CD4-positive, alpha-beta T cell treated with Interferon alpha-2 for 1 hour (primary cell): ENCODE measurements at places on chromosomes 7 and 10.

DNA sequence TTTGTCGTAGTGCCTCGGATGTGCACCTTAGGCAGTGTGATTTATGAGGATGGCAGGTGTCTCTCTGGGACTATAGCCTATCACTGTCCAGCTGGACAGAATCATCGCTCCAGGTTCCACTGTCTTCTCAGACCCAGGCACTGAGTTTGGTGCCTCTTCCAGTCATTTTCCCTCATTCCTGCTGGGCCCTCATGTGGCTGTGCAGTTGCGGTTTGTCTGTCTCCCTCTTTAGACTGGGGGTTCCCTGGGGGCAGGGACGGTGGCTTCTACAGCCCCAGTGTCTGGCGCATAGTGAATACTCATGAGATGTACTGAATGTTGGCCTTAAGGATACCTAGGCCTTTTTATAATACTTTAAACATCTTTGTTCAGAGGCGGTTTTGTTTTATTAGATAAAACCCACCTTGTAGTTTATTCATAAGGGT lies 28.9 kb downstream of the CCM2 start:
- no peak for DNase-seq

DNA sequence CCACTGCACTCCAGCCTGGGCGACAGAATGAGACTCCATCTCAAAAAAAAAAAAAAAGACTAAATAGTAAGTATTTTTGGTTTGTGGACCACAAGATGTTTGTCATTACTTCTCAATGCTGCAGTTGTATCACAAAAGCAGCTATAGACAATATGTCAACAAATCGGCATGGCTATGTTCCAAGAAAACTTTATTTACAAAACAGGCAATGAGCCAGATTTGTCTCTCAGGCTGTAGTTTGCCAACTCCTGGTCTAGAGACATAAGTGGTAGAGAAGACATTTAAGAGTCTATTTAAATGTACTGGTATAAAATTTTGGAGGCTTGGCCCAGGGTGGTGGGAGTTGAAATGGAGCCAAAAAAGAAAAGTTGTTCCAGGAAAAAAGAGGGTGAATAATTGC lies 185.8 kb downstream of the SORCS1 start:
- DNase-seq, result no peak

DNA sequence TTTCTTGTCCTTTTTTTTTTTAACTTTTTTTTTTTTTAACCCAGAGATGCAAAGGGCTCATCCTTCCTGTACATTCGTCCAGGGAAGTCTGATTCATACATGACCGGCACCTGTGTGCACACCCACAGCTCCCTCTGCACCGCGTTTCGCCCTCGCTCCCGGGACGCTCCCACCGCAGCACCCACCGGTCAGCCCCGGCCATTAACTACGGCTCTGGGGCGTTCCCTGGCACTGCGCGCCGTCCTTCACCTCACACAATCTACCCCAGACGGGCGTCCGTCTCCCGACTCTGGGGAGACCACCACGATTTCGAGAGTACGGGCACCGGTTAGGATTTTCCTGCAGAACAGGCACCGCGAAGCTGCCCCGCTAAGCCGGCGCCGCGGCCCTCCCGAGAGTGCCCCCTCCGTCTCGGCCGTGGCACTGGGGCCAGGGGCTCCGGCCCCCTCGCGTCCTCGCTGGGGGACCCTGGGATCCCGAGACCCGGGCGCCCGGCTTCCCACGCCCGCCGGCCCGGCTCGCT lies 452 bp downstream of the ATE1 start:
- peak; percentile 27 for DNase-seq

- no peak for DNase-seq
These were observed 2.8 kb downstream of the DUSP5 start for GRCh38 chr10:110500515-110500905.

- DNase-seq, result no peak
These were observed 1.8 kb upstream of the DDX50 start for GRCh38 chr10:68899186-68899745.

DNA sequence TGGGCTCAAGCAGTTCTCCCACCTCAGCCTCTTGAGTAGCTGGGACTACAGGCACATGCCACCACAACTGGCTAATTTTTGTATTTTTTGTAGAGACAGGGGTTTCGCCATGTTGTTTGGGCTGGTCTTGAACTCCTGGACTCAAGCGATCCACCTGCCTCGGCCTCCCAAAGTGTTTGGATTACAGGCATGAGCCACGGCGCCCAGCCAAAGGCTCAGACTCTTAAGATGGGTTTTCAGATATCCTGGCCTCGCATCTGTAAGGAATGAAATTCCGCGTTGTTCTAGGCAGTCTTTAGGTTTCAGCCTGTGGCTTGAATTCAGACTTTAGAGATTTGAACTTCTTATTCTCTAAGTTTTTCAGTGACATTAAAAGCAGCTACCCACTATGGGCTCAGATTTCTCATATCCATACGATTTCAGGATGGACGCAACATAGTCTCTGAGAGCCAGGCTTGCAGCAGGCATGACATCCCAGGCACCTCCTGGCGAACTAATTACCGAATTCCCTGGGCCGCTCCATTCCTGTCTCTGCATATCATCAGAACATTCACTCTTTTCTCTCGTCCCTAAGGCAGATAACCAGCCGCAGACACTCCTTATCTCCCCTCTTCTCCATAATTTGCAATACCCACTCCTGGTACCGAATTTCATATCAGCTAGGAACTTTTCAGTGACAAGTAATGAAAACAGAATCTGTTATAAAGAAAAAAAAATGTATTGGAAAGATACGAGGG lies 29.7 kb downstream of the IL15RA start:
- DNase-seq, result no peak

- no peak for DNase-seq
These were observed 765 bp downstream of the WBP1L start for GRCh38 chr10:102744374-102745051.

DNA sequence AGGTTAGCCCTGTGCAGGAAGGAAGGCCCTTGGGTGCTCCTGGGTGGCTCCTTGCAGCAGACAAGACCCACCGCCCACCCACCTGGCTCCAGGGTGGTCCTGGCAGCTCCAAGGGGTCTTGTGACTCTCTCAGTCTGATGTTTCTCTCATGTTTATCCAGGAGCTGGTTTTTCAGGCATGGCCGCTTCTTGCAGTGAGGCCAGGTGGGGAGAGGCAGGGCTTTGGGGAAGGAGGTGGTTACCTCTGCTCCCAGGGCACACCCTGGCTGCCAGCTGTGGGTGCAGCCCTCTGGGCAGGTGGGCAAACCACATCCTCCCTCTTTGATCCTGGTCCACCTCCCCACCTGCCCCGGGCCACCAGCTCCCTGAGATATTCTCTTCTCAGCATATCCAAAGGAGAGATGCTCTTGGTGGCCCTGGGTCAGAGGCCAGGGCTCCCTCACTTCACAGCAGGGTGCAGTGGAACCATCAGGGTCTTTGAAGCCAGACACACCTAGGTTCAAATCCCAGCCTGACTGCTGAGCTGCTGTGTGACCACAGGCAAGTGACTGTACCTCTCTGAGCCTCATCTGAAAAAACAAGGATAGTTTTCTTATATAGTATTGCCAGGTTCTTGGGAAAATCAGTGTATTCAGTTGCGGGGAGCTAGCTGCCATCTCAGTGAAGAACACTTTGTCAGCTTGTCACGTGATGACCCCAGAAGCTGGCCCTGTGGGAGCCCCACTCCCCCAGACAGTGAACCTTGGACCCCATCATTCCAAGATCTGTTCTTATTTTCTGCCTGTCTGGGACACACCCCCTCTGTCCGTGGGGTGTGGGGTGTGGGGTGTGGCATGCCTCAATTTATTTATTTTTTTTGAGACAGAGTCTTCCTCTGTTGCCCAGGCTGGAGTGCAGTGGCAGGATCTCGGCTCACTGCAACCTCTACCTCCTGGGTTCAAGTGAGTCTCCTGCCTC lies 11.5 kb downstream of the GTF2IRD1 start:
- no peak for DNase-seq

- no peak for DNase-seq
These were observed 151.6 kb downstream of the KIAA1217 start for GRCh38 chr10:24360282-24361127.

GRCh38 chr7:35749556-35749955 lies 51.3 kb upstream of the SEPTIN7 start:
- DNase-seq, result no peak

- no peak for DNase-seq
These were observed 6.8 kb upstream of the EFCAB10 start for GRCh38 chr7:105587909-105588635.

- DNase-seq, result no peak
These were observed 76.5 kb upstream of the ITPRID1 start for GRCh38 chr7:31437250-31437865.

DNA sequence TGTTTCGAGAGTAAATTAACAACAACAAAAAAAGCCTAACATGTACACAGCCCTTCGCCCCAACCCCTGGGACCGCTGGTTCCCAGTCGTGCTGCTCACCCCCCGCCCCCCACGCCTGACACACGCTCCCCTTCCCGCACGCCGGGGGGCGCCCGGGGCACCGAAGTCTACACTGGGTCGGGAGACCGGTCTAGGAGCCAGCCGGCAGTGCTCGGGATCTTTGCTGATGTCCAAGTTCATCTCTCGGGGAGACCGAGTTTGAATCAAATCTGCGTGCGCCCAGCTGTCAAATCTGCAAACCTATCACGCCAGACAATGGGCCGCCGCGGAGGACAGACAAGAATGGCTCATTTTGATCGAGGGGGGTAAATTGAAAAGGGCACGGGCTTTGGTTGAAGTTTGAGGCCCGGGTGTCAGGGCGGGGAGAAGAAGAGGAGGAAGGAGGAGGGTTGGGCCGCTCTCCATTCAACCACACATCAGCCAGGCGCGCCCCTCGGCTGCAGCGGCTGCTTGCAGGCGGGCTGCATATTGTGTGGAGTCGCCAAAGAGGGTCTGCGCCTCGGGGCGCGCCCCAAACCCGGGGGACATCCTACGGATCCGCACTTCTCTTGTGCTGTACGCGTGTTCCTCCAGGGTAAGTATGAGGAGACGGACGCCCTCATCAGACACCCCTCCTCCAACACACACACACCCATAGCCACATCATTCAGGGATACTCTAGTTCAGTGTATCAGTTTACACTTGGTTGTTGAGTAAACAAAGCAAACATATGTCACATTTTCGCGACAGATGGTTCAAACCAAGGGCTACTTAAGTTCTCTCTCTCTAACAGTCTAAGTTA lies 1.3 kb upstream of the GFRA1 start:
- DNase-seq, result no peak

- no peak for DNase-seq
These were observed 245.5 kb downstream of the FOXP2 start for GRCh38 chr7:114660126-114660486.

DNA sequence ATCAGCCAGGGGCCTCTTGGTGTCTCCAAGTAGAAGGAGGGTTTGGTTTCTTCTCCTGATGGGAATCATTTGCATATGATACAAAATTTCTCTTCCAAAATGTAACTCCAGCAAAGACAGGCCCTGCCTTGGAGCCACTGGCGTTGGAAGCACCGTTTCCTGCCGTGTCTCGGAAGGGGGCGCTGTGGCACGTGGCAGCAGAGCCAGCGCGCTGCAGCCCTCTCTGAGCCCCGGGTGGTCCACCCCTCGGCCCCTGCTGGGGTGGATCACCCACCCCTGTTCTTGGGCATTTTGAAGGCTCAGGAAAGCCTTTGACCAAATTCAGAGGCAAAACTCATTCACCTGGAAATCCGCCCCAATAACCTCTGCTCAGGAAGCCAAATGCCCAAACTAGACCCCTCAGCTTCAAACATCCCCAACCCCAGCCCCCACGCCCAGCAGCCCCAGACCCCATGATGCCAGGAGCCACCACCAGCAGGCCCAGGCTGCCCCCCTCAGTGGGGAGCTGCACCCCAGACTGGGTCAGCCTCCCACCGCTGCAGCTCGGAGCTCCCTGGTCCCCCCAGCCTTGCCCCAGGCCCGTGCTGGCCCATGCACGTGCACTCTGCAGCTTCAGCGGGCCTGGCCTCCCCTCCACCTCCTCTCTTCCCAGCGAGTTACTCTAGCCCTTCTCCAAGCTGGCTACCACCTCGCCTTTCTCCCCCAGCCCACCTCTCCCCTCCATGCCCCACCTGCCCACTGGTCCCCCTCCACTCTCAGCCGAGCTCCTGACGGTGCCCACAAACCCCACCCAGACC lies 29.5 kb upstream of the ELFN1 start:
- no peak for DNase-seq

DNA sequence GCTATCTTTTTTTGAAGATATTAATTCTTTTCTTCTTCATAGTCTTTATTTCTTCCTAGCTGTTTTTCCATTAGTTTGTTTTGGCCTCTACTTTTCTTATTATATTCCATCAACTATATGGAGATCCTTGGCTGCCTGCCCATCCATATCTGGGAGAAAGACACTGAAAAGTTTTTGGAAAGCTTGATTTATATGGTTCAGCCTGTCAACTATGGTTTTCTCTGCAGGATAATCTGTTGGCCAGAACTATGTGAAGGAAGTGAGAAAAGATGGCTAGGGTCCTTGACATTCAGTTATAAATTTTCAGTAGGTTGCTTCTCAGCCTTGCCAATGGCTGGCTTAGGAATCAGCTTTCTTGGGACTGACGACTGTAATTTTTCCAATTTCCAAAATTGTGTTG lies 10.0 kb upstream of the CDK14 start:
- DNase-seq, result no peak

DNA sequence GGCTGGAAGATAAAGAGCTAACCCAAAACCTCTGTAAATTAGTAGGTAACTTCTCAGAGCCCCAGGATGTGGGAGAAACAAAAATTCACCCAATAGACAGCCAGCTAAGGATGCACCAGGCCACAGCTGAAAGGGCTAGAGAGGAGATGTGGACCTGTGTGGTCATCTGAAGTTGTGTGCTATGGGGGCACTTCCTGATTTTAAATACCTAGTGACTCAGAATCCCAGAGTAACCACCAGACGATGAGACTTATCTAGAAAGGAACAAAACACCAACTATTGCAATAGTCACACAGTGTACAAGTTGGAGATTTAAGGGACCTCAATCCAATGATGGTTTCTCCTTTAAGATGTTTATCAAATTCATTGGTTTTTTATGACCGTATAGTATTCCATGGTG lies 408.3 kb upstream of the ANKRD30A start:
- DNase-seq, result no peak

GRCh38 chr7:126362746-126363145 lies 890.0 kb downstream of the GRM8 start:
- DNase-seq, result no peak

DNA sequence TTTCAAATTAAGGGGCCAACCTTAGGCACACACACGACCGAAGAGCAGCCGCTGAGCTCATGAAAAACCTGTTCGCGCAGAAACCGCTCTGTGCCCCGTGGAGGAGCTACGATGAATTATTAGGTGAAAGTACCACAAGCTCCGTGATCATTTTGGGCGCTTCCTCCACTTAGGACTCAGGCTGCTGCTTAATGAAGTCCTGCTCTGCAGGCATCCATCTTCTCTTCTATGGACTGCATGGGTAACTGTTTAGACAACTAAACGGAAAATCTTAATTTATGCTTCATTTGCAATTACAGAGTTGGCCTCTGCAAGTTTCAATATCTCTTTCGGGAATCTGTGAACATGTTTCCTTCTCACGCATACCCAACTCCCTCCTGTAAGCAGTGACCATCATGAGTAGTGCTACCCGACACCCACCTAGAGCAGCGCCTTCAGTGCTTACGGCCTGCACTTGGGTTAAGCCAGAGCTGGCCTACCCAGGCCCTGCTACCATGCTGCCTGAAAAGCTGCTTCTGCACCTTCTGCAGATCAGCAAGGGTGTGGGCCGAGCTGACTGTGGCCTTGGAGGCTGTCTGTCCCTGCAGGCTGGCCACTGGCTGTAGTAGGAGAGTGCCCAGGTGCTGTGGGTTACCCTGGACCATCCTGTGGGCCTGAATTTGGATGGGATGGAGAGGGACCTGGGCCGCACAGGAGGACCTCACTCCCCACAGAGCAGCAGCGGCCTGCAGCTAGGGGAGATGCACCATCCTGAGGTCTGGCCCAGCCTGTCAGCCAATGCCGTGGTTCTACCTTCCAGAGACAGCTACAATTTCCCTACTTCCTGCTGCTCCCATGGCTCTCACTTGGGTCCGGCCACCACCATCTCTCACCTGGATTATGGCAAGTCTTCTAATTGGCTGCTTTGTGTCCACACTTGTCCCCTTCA lies 36.0 kb downstream of the GNA12 start:
- DNase-seq, result no peak
